ENCODE measurements at places on chromosomes 2 and 18.

DNA sequence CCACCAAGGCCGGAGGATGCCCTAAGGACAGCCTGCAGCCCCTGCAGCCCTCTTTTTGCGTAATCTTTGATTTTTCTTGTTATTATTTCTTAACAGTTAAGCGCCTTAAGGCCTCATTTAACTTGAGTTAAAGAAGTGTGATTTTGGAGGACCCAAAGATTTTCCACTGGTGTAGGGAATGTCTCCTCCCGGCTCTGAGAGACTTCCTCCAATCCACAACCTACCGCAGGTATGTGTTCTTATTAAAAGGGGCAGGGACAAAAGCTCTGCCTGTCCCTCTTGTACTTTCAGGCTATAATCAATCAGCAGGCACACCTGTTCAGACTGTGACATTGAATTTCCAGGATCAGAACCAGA is 285.1 kb downstream of the PRKCE start:
- no peak for DNase-seq

- DNase-seq: no peak
These were observed 28.8 kb downstream of the ASAP2 start for GRCh38 chr2:9235147-9236044.

GRCh38 chr2:48440103-48440390 is 89.9 kb upstream of the STON1 start:
- DNase-seq: no peak

- no peak for DNase-seq
These were observed 155.8 kb upstream of the RND3 start for GRCh38 chr2:150643114-150643725.

- DNase-seq: no peak
These were observed 793.0 kb upstream of the FANCL start for GRCh38 chr2:59034106-59034505.

GRCh38 chr2:65710356-65710755 is 278.0 kb upstream of the SPRED2 start:
- no peak for DNase-seq

DNA sequence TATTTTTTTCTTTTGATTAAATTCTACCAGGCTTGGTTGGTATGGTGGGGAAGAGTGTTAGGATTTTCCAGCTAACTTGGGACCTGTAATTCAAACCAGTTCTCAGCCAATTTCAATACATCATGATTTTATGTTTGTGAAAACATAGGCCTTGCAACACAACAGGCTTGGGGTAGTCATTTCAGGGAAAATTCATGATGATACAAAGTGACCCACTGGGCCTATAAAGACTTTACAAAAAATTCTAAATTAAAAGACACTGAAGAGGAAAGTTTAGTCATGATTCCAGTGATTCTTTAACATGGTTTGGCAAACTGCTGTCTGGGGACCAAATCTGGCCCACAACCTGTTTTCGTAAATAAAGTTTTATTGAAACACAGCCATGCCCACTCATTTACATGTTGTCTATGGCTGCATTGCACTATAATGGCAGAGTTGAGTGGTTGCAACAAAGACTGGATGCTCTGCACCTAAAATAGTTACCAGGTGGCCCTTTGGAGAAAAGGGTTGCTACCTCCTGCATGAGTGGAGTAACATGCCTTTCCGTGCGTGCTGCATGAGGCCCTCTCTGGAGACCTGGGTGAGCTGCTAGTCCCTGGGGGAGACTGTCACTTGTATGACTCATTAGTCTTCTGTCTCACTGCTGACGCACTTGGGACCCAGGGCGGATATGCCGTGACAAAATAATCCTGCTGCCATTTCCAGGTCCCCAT is 73.6 kb downstream of the NPAS2 start:
- DNase-seq: no peak

GRCh38 chr18:51425475-51425874 is 228.0 kb upstream of the MEX3C start:
- peak; percentile 18 for DNase-seq

GRCh38 chr2:190693533-190694232 is 44.8 kb downstream of the NAB1 start:
- no peak for DNase-seq

DNA sequence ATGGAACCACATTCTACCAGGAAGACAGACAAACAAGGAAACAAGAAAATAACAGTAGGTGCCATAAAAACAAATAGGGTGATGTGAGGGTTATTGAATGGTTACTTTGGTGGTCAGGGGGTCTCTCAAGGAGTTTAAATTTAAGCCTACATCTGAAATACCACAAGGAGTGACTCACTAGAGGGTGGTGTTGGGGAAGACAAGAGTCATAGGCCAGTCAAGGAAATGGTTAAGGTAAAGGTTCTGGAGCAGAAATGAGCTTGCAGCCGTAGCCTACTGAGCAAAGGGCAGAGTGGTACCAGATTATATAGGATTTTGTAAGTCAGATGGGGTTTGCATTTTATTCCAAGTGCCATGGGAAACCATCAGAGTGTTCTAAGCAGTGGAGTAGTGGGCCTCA is 135.6 kb upstream of the DAPL1 start:
- DNase-seq: no peak

DNA sequence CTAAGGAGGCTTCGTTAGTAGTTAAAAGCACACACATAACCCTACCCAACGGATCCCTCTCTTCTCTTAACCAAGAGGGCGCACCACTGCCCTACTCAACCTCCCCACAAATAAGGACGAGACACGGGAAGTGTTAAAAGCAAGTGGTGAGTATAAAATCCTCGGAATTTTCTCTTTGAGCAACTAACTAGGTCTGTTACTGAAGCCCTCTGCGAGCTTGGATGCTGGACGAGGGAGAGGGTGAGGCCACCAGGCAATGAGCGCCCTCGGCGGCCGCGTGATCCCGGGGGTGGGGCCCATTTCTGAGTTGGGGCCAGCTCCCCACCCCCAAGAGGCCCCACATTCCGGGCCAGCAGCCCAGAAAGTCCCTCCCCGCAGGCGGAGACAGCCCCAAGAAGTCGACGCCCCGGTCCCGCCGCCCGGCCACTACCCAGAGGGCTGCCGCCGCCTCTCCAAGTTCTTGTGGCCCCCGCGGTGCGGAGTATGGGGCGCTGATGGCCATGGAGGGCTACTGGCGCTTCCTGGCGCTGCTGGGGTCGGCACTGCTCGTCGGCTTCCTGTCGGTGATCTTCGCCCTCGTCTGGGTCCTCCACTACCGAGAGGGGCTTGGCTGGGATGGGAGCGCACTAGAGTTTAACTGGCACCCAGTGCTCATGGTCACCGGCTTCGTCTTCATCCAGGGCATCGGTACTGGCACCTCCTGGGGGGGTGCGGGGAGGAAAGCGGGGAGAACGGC is at the start of gene CYBRD1:
Gene CYBRD1, plus strand, starts transcription at position 423 of the 736 bp plus-strand sequence. Its CDS starts 72 bp downstream, at position 495.
- DNase-seq: no peak

DNA sequence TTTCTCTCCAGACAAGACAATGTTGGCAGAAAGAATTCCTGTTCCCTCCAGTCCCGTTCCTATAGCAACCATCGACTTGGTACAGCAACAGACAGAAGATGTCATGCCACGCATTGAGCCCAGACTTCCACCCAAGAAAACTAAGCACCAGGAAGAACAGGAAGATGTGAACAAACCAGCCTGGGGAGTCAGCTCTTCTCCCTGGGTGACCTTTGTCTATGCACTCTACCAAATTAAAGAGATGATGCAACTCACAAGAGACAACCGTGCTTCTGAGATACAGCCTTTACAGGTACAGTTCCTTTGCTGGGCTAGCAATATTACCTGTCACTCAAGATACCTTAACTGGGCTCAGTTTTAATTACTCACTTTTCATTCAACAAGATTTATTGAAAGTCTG is 37.1 kb downstream of the NEMP2 start:
- no peak for DNase-seq

GRCh38 chr18:70024093-70024492 is 76.4 kb upstream of the CD226 start:
- no peak for DNase-seq

DNA sequence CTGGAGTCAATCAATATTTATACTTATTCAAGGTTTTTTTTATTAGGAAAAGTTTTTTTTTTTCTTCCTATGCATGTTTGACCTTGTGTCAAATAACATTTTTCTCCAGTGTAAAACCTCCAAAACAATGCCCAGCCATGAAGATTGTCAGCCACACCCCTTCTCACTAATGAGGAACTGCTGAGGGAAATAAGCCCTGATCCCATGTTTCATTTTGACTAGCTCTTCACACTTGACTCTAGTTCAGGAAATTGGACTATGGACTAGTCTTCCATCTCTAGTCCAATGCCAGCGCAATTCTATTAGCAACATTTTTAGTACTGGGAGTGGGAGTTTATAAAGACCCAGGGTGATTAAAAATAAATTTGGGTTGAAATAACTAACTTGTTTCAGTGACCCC is 275.6 kb upstream of the CXCR4 start:
- no peak for DNase-seq

DNA sequence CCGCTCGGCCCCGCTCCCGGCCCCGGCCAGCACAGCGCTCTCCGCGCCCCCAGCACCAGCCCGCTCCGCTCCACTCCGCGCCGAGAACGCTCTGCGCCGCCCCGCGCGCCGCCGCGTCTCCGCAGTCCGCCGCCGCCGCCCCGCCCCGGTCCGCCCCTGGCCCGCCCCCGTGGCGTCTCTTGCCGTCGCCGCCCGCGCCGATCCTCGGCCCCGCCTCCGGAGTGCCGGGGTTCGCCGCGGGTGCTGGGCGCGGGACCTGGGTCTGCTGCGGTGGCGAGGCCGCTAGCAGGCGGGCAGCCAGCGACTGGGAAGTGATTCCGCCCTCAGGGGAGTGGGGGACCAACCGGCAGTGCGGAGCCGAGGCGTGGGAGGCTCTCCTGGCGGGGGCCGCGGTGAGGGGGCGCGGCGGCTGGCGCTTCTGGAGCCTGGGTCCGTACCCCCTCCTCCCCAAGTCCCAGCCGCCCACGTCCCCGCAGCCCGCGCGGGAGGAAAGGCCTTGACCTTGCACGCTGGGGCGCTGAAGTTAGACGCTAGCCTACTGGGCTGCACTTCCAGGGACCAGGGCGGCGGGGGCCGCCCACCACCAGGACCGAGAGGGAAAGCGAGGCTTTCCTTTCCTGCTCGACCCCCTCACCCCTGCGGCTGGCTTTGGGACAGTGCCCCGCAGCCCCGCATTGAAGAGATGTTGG is at the start of gene HS6ST1:
Gene HS6ST1, minus strand, starts transcription at position 93 of the 689 bp plus-strand sequence. CDS start 305 bp downstream, outside the sequence.
- DNase-seq: peak; percentile 69

DNA sequence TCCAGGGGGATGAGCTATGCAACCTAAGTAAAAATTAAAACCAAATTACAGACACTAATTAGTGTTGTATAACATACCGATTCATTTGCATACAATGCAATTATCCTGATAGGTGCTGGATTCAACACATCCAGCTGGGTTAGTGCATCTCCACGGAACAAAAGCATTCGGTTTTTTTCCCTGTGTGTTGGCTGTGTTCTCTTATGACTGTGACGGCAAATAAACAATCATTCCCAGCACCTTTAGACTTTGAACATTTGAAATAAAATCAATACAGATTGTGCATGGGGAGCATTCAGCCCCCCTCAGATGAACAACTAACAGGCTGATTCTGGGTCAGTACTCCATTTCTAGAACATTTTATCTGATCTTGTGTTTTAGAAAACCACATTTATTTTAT is 22.7 kb downstream of the FAM124B start:
- DNase-seq: no peak

GRCh38 chr2:69694894-69695849 is 46.8 kb upstream of the ANXA4 start:
- no peak for DNase-seq

DNA sequence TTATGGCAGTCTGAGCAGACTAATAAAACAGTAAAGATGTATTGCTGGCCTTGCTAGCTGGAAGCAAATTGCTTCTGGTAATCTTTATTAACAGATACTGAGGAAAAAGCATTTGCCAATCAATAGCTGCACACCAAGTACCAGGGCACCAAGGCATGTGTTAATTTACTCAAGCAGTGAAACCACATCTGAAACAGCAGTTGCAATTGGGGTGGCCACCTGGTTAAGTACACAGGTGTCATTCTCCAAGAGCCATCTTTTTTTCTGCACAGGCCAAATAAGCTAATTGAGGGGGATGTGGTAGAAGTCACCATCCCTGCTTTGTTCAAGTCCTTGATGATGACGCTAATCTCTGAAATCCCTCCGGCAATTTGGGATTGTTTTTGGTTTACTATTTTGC is 8.6 kb upstream of the SEH1L start:
- DNase-seq: no peak

- no peak for DNase-seq
These were observed 44.5 kb downstream of the TXNL1 start for GRCh38 chr18:56593906-56594305.

DNA sequence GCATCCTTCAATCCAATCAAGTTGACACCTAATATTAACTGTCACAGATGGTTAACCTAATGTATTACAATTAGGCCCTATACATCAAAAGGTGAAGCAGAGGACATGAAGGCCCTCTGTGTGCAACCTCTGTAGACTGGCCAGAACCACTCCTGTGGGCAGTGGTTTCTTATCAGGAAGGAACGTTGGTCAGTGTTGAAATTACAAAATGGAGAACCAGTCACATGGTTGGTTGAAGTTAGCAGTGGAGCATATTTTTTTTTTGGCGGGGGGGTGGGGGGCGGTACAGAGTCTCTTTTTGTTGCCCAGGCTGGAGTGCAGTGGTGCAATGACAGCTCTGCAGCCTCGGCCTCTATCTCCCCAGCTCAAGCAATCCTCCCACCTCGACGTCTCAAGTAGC is 19.8 kb downstream of the RNU2-63P start:
- no peak for DNase-seq

DNA sequence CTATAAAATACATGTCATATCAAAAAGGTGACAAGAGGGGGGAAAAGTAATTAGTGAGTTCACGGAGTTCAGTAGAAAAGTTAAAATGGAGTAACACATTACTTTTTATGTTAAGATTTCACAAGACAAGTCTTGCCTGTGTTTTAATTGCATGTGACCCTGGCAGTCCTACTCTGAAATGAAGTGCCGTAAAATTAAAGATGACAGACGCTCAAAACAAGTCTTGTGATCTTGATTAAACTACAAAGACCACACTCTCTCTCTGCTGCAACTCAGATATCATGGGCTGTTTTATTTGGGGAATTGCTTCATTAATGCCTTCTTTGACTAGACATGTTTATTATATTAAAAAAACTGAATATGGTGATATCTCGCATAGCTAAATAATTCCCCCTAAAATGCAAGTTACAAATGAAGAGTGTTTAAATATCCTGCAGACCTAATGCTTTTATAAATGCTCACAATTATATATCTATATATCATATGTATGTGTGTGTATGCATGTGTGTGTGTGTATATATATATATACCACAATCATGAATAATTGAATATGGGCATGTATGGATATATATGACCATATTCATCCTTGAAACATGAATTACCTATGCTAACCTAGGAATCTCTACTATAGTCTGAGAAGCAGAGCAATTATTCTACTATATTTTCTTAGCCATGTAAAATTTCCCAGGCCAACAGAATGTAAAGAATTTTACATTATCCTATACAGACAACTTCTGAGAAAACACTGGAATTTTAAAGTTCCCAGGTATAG is 647.5 kb downstream of the ARHGAP15 start:
- no peak for DNase-seq

All from stimulated activated CD4-positive, alpha-beta T cell treated with anti-CD3 and anti-CD28 coated beads, Interleukin-15, amount 100 ng/mL, for 48 hours (primary cell).